NT2/D1 (cell line): ENCODE measurements at places on chromosomes 1 and 21.

GRCh38 chr1:209585197-209585596, 1.7 kb downstream of the CAMK1G start:
- DNase-seq = no peak

DNA sequence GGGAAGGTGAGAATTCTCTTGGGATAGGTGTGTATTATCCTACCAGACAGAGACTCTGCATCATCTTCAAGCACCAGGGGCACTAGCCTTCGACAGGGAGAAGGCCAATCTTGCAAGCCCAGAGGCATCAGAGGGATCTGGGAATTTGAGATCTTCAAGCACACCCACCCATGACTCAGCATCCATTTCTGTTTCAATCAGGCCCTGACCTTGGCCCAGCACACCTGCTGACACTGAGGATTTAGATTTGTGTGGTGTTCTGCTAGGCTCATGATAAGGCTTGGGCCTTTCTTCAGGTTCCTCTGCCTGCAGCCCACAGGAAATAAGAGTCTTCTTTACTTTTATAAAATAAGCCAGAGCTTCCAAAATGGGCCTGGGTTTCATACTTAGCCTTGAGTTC, 6.6 kb upstream of the PCP4 start:
- no peak for DNase-seq

DNA sequence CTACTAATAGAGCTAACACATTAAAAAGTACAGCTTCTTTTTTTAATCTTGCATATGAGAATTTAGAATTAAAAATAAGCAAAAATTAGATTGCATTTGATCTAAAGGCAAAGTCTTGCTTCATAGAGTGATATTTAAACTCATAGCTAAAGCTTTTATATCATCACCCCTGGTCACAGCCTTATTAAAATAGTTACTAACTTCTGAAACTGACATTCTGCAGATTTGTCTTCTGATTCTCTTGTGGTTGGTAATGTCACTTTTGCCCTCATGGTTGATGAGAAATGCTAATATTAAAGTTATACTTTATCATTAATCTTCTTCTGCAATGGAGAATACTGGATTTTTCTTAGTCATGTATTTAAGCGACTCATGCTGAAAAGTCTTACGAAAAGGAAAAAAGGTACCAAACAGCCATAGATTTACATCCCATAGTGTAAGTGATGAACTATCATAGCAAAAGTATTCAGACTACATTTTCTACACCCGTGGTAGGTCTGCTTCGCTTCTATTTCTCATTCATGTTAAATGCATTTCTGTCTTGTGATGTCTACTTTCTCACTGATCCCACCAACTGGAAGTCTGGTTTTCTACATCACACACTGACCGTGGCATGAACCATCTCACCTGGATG, 330.5 kb upstream of the B3GALT2 start:
- no peak for DNase-seq

GRCh38 chr1:149877211-149877946, 22.0 kb upstream of the BOLA1 start:
- DNase-seq = no peak

DNA sequence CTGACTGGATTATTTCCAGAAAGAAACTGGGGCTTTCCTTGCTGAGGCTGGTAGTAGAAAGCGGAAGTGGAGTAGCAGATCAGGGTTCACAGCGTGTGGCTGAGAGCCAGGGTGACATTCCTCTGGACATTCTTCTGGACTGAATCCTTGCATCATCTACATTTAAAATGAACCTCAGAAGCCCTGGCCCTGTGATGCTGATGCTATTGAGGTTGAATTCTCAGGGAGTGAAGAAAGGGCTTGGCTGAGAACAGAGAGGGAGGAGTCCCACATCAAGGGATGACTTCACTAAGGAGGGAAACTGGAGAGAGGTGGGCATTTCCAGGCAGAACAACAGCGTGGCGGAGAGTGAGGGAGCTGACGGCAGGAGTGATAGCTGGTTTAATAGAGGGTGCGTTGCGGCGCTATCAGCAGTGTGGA, 102.3 kb upstream of the LMO4 start:
- peak; percentile 88 for DNase-seq

DNA sequence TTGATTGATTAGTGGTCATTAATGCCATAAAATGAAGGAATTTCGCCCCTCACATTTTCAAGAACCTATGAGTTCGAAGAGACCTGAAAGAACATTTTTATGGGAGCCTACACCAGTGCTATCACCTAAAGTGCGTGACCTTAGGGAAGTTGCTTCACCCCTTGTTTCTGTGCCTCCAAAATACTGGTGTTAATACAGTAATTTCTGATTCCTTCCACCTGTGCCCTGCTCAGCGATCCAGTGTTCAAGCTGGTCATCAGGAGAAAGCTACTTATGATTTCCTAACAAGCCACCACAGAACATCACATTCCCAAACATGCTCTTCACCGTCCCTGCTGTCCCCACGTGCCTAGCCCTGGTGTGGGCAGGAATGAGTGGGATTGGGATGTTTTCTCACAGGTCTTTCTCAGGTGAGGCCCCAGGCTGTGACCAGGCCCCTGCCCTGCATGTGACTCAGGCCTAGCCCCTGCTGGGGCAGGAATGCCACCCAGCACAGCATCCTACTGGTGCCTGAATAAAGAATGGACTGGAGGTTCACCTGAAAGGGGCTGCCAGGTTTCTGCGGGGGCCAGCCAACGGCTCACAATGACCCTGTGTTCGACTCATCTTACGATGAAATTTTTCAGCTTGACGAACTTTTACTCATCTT, 60.3 kb downstream of the CD247 start:
- no peak for DNase-seq

DNA sequence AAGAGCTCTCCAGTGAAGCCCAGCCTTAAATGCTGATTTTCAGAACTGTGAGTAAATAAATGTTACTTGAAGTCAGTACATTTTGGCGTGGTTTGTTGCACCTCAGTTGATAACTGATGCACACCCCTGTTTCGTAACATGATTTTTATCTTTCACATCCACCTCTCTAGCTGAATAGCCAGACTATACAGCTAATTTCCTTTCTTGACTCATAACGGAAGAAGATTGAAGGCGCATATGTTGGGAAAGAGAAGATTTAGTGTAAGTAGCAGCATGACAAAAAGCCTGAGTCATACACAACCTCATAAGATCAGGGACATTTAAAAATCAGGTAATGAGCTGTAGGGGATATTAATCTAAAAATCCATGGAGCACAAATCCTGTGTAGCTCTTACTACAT, 716.2 kb upstream of the ZP4 start:
- no peak for DNase-seq

GRCh38 chr1:192824511-192824910, 15.7 kb downstream of the RGS2 start:
- DNase-seq = no peak

GRCh38 chr1:60265560-60266535, 192.3 kb upstream of the C1orf87 start:
- DNase-seq = no peak

DNA sequence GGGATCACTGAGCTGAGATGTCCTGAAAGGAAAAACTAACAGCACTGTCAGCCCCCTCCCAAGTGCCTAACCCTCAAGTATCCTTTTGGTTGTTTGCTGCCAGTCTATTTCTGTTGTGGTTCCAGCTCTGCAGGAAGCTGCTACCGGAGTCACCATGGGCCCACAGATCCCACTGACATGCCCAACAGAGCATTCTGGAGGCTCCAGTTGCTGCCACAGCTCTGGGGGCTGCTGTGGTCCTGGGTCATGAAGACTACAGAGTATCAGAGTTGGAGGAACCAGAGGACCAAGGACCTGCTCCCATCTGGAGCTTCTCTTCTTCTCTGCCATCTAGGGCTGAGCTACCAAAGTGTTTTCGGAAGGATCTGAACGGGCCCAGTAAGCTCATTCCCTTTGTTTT, 910 bp downstream of the LCE3A start:
- DNase-seq = no peak

- DNase-seq = no peak
Observed at GRCh38 chr1:41662765-41663437, 178.4 kb upstream of the EDN2 start.
